Ureter (tissue), 1 donor: ENCODE measurements at places on chromosomes 13 and 19. TPM values are rescaled to one million over a fixed set of nuclear protein-coding genes. Genes with fewer than 3 reads are reported as not detected.

POLR2I gene
- 49.6 TPM for total RNA-seq

DNA sequence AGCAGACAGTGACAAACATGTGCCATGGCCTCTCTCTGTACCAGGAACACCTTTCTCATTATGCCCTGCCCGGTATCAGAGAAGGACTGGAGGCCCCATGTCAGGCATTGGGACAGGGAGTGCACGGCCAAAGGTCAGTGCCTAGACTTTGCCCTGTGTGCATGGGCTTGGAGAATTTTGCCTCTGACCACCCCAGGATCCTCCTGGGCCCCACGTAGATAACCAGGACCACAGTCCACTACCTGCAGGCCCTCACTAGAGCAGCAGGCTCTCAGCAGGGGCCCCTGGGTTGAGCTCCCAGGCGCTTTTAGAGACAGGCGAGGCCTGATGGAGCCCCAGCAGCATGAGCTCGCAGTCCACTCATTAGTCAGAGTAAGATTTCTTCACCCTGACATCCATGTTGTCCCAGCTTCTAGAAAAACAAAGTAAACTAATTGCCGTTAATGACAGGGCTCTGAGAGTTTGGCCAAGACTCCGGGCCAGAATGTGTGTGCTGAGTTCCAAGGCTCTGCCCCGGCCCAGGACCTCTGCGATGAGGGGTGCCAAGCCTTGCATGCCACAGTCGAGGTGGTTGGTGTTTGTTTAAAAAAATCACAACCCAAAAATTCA lies 42.7 kb downstream of the CAPN12 start:
- DNase-seq = no peak

GRCh38 chr19:37953918-37954303 lies 46.9 kb downstream of the SIPA1L3 start:
- DNase-seq = no peak

DNA sequence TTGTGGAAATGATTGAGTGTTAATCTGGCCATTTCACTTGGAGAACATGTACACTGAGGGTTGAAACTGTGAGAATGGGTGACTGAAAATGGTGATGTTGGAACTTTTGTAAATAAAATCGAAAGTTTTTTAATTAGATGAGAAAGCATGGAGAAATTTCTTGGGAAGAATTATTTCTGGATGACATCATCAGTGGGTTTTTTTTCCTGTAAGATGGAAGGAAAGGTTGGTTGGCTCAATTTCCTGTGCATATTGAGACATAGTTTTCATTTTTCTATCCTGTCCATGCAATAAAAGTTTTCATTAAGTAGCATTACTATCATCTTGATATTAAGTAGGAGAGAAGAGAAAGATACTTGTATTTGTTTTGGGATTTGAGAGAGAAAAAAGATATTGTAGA lies 120.6 kb upstream of the HTR2A start:
- DNase-seq = no peak

DNA sequence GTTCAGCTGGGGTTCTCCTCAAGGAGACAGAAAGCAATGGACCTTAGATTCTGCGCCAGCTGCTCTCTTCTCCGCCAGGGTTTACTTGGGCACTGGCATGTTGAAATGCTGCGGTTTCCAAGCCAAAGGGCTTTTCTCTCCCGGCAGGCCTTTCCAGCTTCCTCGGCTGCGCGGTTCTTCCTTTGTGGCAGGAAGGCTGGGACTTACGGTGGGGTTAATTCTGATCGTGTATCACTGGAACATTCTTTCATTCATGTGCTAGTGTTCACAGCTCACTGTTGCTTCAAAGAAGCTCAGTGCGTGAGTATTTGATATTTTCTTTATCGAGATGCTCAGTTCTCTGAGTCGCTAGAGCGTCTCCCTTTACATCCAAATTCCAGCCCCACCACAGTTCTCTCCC lies 723.2 kb downstream of the UQCRFS1 start:
- no peak for DNase-seq

DNA sequence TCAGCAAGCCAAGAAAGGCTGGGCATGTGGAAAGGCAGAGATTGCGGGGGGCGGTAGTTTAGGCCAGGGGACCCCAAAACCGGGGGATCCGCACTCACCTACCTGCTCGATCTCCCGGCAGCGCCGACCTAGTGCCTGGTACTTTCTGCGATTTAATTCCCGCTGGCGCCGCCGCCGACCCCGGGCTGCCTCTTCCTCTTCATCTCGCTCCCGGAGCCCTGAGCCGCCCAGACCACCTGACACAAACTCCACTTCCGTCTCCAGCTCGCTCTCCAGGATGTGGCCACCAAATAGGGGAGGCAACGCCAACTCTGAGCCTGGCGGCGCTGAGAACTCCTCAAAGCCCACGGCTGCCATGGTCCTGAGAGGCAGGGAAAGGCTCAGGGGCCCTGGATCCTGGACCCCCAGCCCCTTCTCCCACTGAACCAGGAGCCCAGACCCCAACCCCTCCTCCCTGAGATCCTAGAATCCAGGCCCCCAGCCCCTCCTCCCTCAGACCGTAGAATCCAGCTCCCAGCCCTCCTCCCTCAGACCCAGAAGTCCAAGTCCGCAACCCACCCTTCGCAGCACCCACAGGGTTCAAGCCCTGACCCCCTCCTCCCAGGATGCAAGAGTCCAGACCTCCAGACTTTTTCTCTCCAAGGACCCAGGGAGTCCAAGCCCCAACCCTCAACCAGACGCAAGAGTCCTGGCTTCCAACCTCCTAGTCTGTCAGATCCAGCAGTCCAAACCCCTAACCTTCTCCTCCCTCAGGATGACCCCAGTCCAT lies 933 bp downstream of the TFPT start:
- peak; percentile 70 for DNase-seq

- DNase-seq = no peak
Measured at GRCh38 chr19:16626796-16627192, 1.2 kb downstream of the MED26 start.

CATSPERD gene
- not detected for total RNA-seq

DNA sequence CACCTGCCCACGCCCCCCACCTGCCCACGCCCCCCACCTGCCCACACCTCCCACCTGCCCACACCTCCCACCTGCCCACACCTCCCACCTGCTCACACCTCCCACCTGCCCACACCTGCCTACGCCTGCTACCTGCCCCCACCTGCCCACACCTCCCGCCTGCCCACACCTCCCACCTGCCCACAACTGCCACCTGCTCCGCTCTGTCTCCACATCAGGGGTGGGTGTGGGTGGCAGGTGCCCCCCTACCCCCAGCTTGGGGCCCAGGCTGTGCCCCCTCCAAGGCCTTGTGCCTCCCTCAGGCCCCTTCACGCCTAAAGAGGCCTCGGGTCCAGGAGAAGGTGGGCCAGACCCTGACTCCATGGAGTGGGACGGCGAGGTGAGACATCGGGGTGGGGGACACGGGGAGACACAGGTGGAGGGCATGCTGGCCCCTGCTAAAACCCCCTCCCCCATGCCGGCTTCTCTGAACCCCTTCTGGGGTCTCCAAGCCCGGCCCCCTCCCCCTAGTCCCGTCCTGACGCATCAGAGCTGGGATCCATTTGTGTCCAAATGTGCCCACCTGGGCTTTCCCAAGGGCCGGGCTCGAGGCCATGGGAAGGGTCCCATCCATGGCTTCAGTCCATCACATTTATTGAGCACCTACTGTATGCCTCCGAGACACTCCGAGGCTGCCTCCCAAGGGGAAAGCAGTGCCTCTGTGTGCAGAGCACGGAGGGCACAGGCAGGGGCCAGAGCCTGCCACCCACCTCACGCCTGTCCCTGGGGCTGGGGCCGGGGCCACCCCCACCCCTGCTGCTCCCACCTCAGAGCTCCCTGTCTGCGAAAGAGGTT lies 4.9 kb downstream of the PLK5 start:
- DNase-seq = no peak

DNA sequence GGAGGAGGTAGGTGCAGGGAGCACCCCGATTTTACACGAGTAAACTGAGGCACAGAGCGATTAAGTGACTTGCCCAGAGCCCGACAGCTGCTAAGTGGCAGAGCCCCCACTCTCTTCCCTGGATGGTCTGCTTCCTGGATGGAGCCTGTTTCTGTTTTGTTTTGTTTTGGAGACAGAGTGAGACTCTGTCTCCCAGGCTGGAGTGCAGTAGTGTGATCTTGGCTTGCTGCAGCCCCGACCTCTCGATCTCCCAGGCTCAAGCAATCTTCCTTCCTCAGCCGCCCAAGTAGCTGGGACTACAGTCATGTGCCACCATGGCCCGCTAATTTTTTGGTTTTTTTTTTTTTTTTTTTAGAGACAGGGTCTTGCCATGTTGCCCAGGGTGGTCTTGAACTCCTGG lies 17.3 kb downstream of the BICRA start:
- no peak for DNase-seq

NAPSA gene
- total RNA-seq = 1.1 TPM

ELSPBP1 gene
- total RNA-seq = not detected

DNA sequence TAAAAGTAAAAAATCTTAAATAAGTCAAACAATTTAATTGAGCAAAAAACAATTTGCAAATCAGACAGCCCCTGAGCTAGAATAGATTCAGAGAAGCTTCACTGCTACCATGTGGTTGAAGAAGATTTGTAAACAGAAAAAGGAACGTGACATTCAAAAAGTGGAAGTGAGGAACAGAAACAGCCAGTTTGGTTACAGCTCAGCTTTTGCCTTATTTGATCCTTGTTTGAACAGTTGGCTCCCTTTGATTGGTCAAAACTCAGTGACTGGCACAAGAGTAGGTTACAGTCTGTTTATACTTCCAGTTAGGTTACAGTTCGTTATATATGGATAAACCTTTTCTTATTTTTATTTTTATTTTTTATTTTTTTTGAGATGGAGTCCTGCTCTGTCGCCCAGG lies 5.8 kb downstream of the ZNF221 start:
- DNase-seq = no peak

GRCh38 chr13:28181413-28181812 lies 43.1 kb downstream of the PAN3 start:
- no peak for DNase-seq

- DNase-seq = no peak
Measured at GRCh38 chr19:23505738-23506137, 110.5 kb upstream of the ZNF91 start.

GRCh38 chr13:48739386-48739964 lies 85.7 kb downstream of the CYSLTR2 start:
- DNase-seq = no peak

DNA sequence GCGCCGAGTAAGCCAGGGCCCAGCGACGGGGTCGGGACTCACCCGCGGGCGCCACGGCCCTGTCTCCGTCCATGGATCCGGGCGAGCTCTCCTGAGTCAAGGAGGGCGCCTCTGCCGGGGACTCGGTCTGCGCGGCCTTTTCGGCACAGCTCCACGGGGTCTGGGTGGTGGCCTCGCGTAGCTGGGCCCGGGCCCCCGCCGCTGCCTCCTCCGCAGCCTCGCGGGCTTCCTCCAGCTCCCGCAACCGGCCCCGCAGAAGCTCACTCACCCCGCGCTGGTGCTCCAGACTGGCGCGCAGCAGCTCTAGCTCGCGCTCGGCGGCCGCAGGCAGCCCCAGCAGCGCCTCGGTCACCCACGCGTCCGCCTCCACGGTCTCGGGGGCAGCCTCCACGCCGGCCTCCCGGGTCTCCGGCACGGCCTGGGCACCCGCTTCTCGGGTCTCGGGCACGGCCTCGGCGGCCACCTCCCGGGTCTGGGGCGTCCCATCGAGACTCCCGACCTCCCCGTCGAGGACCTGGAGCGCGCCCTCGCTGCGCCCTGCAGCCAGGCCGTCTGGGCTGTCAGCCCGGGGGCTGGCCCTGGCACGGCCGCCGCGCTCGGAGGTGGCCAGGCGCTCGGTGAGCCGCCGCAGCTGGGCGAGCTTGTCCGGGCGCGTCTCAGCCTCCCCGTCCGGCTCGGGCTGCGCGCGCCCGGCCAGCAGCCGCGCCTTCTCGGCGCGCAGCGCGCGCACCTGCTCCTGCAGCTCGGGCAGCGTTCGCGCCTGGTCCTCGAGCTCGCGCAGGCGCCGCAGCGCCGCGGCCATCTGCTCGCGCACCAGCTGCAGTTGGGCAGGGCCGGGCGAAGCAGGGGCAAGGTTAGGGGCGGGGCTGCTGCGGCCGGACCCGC lies 8.4 kb downstream of the KANK3 start:
- DNase-seq = no peak

GRCh38 chr19:19304186-19304965 lies 15.9 kb downstream of the SUGP1 start:
- no peak for DNase-seq

- DNase-seq = peak; percentile 29
Measured at GRCh38 chr13:111383591-111384440, 63.4 kb downstream of the TEX29 start.

DNA sequence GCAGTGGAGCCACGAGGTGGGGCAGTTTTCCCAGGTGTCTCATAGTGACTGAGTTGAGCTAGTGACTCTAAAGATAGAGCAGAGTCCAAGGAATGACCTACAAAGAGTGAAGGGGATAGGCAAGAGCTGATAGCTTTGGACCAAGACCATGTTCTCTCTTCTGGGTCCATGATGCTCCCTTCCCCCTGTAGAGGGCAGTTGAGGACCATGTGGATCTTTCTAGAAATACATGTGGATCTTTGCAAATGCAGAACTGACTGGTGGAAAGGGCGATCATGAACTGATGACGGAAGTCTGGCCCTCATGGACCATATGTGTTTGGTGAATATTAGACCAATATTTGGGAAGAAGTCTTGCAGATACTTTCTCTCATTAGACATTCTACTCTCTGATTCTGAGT lies 6.9 kb downstream of the PSG1 start:
- DNase-seq = no peak

SOX1 gene
- total RNA-seq = not detected

DNA sequence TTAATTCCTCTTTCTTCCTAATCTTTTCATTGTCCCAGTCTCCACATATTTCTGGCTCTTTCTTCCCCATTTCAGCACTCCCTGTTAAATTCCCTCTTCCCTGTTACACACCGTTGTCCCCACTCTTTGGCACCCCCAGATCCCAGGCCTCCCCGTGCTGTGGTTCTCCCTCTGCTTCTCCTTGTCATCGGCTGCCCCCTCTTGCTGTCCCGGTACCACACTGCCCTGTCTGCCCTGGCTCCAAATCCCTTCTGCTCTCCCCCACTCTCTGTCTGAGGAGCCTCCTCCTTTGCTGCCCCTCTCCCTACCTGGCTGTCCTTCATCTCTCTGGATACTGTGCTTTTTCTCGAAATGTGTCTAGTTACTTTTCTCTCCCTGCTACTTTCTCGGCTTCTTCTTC lies 983 bp downstream of the ZNF415 start:
- no peak for DNase-seq

GRCh38 chr19:49860336-49861102 lies 6.9 kb downstream of the PNKP start:
- peak; percentile 42 for DNase-seq

EEF1AKMT1 gene
- total RNA-seq = 14.2 TPM
